ENCODE measurements at places on chromosomes 6 and 20.

DNA sequence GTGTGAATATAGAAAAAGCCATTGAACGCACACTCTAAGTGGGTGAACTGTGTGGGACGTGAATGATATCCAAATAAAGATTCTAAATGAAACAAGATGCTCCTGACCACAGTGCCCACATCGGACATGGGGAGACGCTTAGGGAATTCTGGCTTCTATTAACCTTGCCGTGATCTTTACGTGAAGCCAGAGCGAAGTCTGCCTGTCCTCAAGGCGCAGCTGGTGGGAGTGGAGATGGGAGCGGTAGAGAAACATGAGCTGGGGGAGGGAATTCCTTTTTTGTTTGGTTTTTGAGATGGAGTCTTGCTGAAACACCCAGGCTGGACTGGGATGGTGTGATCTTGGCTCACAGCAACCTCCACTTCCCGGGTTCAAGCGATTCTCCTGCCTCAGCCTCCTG is 46.0 kb downstream of the VSTM2L start:
- no peak for DNase-seq

DNA sequence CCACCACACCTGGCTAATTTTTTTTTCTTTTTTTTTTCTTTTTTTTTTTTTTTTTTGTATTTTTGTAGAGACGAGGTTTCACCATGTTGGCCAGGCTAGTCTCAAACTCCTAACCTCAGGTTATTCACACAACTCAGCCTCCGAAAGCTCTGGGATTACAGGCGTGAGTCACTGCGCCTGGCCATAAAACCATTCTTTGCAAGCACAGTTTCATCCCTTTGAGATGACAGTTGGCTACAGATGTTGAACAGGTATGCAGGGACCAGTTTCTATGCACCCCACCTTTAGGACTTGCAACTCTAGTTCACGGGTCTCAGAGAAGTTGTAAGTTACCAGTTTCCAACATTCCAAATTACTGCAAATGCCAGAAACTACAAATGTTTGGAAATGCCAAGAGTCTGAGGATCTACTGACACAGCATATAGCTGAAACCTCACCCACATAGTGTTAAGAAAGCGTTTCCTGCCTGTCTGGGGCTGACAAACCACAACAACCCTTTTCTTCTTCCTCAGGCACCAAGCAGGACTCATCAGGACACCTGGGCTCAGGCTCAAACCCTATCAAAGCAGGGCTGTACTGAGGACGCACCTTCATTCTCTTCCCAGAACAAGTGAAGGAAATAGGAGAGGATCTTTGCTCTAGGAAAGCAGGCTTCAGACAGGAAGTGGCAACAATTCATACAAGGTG is 22.9 kb downstream of the ARHGAP18 start:
- DNase-seq, result no peak

- DNase-seq, result no peak
Observed at GRCh38 chr20:33232486-33233072, 3.2 kb upstream of the BPIFA1 start.

DNA sequence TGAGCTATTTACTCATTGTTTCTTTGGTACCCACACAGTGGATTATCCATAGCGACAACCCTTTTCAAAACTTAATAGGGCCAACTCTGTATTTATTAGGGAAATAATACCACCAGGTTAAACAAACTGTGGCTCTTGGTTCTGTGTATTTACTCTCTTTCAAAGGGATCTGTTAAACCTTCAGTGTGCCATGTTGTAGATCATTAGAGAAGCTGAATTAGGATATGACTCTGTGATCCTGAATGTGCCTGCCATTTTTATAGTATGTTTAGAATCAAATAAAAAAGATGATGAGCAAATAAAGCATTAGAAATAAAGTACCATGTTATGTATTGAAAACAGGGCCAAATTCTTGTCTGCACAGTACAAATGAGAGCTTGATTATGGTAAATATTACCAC is 25.0 kb upstream of the SLC35D3 start:
- no peak for DNase-seq

DNA sequence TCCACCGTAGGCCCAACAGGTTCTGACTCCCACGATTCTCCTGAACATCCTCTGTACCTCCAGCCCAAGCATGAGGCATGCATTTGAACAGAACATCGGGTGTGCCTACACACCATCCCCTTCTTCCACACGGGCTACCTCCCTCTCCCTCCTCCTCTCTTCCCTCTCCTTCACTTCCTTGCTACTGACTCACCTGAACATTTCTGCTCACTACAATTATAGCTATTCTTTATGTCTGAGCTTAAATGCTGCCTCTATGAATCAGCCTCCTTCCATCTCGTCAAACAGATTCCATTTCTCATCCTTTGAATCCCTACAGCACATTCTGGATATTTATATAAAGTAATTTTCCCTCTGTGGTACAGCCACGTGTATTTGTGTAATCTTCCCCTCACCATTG is 71.4 kb upstream of the MYLIP start:
- no peak for DNase-seq

GRCh38 chr6:35717449-35718374 is 19.1 kb upstream of the ARMC12 start:
- DNase-seq, result no peak
